Chondrocyte (in vitro differentiated cells): ENCODE measurements at places on chromosomes 6 and 20.

DNA sequence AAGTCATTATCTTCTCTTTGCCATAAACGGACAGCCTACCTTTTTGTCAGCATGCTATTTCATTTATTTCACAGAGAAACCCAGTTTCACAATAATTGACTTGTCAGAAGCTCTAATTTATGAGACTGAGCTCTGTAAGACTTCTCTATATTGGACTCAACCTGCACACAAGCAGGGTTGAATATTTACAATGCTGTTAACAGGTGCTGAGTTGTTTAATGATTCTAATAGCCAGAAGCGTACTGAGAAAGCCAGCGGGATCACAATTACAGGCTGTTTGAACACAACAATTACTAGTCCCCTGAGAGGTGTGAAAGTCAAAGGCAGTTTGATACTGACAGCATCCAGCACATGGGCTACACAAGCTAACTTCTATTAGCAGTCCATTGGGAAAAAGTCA lies 128.2 kb upstream of the SIM1 start:
- H3K27me3 ChIP-seq, result no peaks in the 10 kb centered on the region
- peaks cover 20% of the 10 kb centered on the region for H3K4me1 ChIP-seq
- peaks cover 16% of the 10 kb centered on the region for H3K36me3 ChIP-seq

DNA sequence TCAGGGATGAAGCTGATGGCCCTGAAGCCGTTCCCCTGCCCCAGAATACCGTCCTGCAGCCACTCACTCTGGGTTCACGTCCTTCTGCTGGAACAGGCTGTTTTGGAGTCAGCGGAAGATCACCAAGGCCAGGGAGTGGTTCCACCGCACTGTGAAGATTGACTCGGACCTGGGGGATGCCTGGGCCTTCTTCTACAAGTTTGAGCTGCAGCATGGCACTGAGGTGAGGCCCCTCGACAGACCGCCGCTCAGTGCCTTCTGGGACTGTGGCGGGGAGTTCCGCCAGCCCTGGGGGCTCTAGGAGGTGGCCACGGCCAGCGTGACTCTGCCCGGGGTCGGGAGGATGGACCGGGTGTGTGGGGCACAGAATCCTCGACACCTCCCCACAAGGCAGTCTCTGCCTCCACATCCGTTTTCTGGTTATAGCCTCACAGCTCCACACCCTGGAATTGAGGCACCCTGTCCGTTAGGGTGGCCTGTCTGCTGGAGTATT lies 4.1 kb upstream of the C20orf204 start:
- H3K27ac ChIP-seq, result no peak overlapping the region
- H3K27me3 ChIP-seq, result no peaks in the 10 kb centered on the region
- H3K4me1 ChIP-seq, result no peaks in the 10 kb centered on the region
- no peak overlapping the region for H3K4me3 ChIP-seq
- DNase-seq, result no peak
- peaks cover 38% of the 10 kb centered on the region for H3K36me3 ChIP-seq

GRCh38 chr6:158849899-158850806 lies 31.0 kb upstream of the EZR start:
- no peaks in the 10 kb centered on the region for H3K36me3 ChIP-seq
- no peak for DNase-seq
- H3K4me3 ChIP-seq, result no peak overlapping the region
- peaks cover 22% of the 10 kb centered on the region for H3K4me1 ChIP-seq

DNA sequence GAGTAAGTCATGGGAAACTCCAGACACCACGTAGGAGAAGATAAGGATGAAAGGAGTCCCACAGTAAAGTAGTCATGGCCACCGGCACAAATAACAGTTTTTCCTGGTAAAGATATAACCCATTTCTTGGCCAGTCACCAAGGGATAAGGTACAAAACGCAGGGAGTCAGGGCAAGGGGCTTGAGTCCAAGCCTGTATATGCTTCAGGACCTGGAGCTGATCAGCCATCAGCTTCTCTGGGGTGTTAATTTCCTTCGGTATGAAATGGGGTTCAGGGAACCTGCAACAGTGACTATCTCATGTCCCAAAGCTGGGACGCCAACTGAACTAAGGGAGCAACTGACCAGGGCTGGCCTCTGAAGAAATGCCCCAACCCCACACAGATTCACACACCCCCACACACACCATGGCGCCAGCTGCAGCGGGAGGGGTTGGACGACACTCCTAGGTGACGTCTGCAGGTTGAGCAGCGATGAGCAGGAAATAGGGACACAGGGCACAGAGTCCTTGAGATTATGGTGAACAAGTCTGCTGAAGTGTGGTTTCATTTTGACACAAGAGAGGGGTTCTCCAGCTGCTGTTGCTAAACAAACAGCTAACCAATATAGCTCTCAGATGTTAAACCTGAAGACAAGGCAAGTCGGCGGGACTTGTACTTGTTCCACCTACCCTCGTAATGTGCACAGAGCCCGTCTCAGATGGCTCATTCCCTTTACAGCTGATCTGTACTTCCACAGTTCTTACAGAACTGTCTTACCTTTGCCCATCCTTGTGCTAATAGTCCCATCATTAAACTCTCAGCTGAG lies 7.4 kb upstream of the ADTRP start:
- H3K36me3 ChIP-seq, result no peaks in the 10 kb centered on the region
- no peak overlapping the region for H3K4me3 ChIP-seq
- H3K4me1 ChIP-seq, result no peaks in the 10 kb centered on the region
- H3K27ac ChIP-seq, result no peak overlapping the region
- no peaks in the 10 kb centered on the region for H3K27me3 ChIP-seq
